Coronary artery (tissue), 2 donors: ENCODE measurements at places on chromosomes 2 and 18.

GRCh38 chr2:88342749-88343148, 109.7 kb downstream of the FOXI3 start:
- DNase-seq, result no peak

DNA sequence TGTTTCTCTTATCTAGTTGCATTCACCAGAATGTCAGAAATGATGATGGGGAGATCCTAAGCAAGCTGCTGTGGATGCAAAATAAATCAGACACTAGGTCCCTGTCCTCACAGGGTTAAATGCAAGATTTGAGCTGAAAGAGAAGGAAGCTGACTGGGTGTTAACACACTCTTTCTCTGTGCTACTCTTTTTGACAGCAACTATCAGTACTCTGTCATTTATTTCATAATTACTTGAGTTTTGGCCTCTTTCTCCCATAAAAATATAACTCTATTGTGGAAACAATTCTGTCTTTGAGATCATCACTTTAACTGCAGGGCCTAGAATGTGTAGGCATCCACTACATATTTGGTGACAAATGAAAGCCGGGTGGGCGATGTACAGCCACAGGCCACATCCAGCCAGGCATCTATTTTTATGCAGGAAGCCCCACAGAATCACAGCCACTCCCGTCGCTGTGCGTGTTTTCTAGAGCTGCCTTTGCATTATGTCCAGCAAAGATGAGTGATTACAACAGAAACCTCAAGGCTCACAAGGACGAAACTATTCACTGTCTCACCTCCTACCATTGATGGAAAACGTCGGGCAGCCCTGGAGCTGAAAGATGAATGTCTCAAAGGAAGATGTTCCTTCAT, 849.0 kb downstream of the RNF144A start:
- DNase-seq, result no peak

GRCh38 chr2:161426922-161427663, 11.0 kb downstream of the TBR1 start:
- DNase-seq, result no peak

DNA sequence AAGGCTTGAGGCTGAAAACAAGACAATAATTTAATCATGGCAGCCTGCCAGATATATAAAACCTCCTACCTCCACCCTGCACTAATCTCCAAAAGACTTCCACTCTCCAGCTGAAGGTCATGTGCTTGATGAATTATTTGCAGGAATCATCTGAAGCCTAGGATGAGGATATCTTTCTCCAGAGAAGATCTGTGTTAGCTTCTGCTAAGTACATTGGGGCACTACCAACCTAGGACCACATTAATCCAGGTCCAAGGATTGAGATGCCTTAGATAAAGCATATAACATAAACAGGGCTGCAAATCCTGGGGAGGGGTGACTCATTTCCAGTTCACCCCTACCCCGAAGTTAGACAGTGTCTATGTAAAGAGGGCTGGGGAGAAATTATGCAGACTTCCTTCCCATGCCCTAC, 80.5 kb upstream of the FRZB start:
- DNase-seq, result no peak

- DNase-seq, result peak; percentile 83
Measured at GRCh38 chr2:11688222-11689069, 18.5 kb upstream of the NTSR2 start.

GRCh38 chr2:16285813-16286510, 345.6 kb downstream of the MYCN start:
- DNase-seq, result no peak

DNA sequence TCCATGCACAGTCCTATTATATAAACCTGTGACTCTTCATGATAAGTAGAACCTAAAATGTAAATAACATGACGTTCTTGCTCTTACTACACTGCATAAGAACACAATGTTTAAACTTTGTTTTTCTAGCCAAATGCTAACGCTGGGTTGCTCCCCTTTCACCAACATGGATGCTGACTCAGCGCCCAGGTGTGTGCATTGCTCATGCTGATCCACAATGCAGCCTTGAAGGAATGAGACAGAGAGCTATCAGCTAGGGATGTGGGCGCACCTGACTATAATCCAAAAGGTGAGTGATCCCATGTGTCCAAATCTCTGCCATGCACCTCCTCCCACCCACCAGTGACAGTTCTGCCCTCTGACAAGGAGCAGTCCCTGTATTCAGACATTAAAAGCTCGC, 235.0 kb downstream of the IRS1 start:
- DNase-seq, result no peak

GRCh38 chr2:54671010-54671409, 52.5 kb upstream of the EML6 start:
- DNase-seq, result no peak

- no peak for DNase-seq
Measured at GRCh38 chr18:40415176-40415791, 1539.8 kb upstream of the PIK3C3 start.

GRCh38 chr2:17520761-17521160, 2.5 kb upstream of the RAD51AP2 start:
- DNase-seq, result no peak

- no peak for DNase-seq
Measured at GRCh38 chr2:69113627-69114026, 100.6 kb downstream of the ANTXR1 start.

GRCh38 chr18:8800876-8801262, 95.5 kb downstream of the MTCL1 start:
- DNase-seq, result no peak

GRCh38 chr18:13804305-13804704, 19.6 kb upstream of the MC5R start:
- no peak for DNase-seq

- DNase-seq, result no peak
Measured at GRCh38 chr2:85706599-85707296, 12.6 kb downstream of the GNLY start.

DNA sequence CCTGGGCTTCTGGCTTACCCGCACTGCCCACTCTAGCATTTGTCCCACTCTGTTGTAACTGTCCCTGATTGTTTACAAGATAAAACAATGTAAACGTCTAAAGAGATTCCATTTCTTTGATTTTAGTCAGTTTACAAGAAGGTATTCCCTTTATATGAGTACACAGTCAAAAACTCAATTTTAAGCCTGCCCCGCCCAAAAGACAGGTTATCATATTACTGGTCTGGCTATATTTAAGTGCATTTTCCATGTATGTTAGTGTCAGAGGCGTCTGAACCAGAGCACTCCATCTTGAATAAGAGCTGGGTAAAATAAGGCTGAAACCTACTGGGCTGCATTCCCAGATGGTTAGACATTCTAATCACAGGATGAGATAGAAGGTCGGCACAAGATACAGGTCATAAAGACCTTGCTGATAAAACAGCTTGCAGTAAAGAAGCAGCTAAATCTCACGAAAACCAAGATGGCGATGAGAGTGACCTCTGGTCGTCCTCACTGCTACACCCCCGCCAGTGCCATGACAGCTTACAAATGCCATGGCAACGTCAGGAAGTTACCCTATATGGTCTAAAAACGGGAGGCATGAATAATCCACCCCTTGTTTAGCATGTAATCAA, 15.0 kb downstream of the GPR45 start:
- DNase-seq, result no peak

- no peak for DNase-seq
Measured at GRCh38 chr2:29025711-29026110, 44.6 kb downstream of the TOGARAM2 start.

DNA sequence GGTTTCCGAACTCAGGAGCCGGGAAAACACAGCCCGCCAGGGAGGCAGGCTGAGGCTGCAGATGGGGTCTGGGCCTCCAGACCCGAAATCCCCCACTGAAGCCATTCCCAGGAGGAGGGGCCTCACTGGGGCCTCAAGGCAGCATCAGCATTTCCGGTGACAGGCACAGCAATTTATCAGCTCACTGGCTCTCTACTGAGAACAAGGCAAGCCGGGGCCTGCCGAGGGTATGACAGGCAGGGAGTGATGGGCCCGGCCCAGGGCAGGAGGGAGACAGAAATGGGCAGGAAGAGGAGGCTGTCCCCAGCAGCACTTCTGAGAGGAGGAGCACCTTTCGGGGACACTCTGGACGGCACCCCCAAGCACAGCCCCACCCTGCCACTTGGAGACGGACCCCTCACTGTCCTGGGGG, 12.5 kb downstream of the SDC1 start:
- DNase-seq, result no peak

DNA sequence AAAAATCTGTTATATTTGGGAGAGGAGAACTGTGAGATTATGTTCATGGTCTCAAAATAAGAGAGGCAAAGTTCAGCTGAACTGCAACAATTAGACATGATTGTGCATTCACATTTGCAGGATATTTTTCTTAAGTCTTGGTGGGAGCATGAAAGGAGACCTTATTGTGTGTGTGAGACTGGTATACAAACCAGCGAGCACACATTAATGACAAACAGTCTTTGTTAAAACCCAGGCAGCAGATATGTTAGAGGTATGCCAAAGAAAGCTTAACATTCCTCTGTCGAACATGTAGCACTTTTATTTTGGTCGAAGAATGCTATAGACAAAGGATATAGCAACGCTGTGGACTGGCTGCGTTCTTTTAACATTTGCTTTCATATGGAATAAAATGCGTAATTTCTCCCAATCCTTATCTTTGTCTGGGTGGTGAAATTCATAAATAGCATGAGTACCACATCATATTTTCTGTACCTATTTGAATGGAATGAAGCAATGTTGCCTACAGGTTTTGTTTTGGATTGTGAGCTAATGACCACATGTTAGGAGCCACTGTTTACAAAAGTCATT, 88.4 kb downstream of the ICOS start:
- DNase-seq, result no peak

DNA sequence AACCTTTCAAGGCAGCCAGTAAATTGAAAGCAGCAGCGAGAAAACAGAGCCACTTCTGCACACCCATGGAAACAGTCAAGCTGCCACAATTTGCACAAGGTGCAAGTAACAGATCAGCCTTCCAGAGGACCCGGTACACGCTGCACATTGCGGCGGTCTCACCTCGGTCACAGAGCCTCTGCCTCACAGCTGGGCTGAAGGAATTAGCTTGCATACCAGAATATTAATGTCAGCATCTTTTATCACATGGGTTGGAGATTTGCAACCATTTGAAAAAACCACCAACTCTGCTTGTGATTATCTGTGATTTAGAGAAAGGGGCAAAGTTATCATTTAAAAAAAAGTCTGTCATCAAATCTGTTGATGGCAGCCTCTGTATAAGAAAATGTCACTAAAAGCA, 330.5 kb upstream of the TCF4 start:
- no peak for DNase-seq

DNA sequence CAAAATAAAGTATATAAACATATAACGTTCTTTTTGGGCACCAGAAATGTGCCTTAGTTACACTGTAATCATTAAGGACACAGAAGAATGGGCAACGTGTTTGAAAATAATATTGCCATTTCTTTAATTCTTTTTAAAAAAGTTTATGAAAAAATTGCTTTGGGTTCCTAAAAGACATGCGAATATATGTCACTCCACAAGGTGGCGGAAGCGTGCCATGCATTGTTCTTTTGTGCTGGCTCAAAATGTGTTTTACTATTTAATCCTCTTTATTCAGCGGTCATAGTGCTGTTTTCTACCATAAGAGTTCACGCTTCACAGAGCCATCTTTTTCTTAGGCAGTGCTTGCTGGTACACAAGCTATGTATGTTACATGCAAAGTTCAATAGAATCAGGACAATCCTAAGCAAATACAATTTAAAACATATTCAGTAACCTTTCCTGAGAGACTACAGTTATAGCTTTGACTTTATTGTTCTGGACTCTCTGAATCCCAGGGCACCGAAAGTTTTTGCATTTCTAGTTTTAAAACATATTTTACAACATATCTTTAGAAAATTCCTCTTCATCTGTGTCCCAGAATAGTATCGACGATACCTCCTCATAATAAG, 147.8 kb upstream of the ERBB4 start:
- no peak for DNase-seq

GRCh38 chr2:134139611-134140010, 114.3 kb upstream of the MGAT5 start:
- no peak for DNase-seq

DNA sequence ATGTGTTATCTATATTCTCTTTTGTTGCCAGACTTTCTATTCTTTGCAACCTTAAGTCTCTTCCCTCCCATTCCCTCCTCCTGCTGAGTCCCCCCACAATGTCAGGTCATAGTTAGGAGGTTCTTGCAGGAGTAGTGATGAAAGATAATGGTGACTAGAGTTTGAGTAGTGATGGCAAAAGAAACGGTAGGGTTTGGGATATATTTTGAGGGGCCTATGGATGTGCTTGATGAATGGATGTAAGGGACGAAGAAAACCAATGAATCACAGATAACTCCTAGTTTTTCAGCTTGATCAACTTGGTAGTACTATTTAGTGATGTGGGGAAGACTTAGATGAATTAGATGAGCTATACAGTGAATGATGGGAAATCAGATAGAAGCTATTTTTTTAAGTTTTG, 21.0 kb downstream of the EML4 start:
- DNase-seq, result no peak

DNA sequence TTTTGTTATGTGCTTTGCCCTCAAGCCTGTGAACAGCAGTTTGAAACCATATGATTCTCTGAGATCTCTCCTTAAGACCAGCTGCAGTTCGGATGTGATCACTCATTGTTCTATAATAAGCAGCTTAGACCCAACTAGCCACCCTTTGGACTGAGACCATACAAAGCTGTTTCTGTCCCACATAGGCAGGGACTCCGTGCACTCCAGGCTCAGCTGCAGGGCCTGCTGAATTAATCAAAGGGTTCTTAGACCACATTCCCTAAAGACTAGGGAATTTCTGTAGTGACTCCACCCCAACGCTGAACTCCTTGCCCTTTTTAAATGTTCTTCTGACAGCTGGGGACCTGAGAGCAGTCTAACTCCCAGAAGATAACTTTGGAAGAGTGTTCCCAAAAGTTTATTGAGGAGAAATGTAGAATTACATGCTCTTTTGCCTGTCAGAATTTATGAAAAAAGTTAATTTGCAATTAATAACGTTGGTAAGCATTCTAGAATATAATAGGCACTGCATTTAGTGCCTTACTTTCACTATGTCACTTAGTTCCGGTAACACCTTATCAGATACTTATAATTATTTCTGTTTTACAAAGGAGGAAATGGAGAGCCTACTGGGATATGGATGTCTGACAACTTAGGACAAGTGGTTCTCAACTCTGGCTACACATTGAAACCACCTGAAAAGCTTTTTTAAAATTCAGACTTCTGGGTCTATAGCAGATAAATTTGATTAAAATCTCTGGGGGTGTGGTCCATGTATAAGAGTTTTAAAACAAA, 42.3 kb downstream of the GULP1 start:
- DNase-seq, result no peak

- no peak for DNase-seq
Measured at GRCh38 chr2:213253162-213253561, 31.1 kb upstream of the SPAG16 start.

- DNase-seq, result no peak
Measured at GRCh38 chr2:85787981-85788340, 34.2 kb downstream of the ATOH8 start.

GRCh38 chr2:127414638-127415592, 3.3 kb upstream of the PROC start:
- peak; percentile 52 for DNase-seq
